ENCODE measurements at places on chromosomes 3 and 15.

DNA sequence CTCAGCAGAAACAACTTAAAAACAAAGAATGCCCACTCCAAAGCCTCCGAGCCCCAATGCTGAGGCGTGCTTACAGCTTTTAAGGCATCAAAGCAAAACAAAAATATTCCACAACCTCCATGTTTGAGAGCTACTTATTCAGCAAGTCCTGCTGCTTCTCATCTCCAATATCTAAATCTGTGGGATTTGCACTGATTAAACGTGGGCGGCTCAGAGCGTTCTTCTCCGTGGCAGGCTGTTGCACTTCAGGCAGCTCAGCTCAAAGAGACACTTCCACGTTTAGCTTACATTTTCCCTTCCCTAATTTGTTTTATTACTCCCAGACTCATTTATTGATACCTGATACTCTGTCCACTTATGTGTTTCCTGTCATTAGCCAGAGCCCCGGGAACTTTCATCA lies 282.6 kb upstream of the MCTP2 start:
- no peak for DNase-seq

GRCh38 chr3:97958396-97958795 lies 13.8 kb downstream of the RIOX2 start:
- no peak for DNase-seq

GRCh38 chr3:179168918-179169317 lies 20.8 kb downstream of the PIK3CA start:
- no peak for DNase-seq

DNA sequence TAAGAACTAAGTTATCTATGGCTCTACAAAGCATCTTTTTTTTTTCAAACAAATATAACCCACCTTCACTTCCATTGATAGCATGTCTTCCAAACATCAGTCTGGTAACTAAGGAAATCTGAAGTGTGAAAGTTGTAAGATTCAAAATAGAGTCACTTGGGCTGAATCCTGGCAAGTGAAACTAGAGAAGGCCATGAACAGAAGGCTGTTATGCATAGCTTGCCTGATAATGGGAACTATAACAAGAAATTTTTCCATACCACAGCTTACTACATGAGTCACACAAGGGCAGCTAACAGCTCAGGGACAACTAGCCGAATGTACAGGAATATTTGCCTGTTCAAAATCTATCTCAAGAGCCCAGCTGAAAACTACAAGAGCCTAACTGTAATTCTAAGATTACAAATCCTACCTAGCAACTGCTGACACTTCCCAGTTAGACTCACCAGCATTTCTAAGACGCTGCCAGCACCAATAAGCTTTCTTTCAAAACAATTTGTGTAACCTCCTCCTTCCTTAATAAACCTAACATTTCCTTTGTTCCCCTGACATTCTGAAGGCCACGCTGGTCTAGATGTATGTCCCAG lies 1066.5 kb downstream of the PLOD2 start:
- no peak for DNase-seq

- no peak for DNase-seq
These were observed 66.0 kb downstream of the PEX5L start for GRCh38 chr3:179970746-179971145.

DNA sequence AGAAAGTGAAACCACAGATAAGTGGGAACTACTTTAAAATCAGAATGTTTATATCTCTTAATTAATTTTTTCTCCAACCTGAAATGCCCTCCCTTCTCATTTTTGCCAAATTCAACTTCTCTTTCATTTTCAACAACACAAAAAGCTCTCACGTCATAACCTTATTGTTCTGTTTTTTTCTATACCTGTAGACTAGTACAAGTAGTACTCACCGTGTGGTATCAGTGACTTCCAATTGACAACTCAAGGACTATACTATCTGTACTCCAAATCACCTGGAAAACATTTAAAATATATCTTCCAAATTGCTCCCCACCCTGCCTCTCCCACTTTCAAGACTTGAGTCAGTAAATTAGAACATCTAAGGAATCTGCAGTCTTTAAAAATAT lies 72.8 kb upstream of the ZNF280D start:
- DNase-seq: no peak

GRCh38 chr3:10744098-10744465 lies 71.9 kb upstream of the SLC6A11 start:
- no peak for DNase-seq
